ENCODE measurements at places on chromosomes 5 and 9.

DNA sequence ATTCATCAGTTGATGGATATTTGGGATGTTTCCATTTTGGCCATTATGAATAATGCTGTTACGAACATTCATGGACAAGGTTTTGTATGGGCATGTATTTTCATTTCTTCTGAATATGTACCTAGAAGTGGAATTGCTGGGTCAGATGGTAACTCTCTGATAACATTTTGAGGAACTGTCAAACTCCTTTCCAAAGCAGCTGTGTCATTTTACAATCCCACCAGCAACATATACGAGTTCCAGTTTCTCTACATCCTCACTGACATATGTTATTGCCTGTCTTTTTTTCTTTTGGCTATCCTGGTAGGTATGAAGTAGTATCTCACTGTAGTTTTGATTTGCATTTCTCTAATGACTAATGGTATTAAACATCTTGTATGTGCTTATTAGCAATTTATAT lies 86.7 kb downstream of the PRKACG start:
- H3K27me3 ChIP-seq = peaks cover 40% of the 10 kb centered on the region
- H3K4me1 ChIP-seq = peaks cover 7% of the 10 kb centered on the region
- H3K4me3 ChIP-seq = no peak overlapping the region
- H3K36me3 ChIP-seq = peaks cover 10% of the 10 kb centered on the region
- no peak overlapping the region for H3K27ac ChIP-seq

DNA sequence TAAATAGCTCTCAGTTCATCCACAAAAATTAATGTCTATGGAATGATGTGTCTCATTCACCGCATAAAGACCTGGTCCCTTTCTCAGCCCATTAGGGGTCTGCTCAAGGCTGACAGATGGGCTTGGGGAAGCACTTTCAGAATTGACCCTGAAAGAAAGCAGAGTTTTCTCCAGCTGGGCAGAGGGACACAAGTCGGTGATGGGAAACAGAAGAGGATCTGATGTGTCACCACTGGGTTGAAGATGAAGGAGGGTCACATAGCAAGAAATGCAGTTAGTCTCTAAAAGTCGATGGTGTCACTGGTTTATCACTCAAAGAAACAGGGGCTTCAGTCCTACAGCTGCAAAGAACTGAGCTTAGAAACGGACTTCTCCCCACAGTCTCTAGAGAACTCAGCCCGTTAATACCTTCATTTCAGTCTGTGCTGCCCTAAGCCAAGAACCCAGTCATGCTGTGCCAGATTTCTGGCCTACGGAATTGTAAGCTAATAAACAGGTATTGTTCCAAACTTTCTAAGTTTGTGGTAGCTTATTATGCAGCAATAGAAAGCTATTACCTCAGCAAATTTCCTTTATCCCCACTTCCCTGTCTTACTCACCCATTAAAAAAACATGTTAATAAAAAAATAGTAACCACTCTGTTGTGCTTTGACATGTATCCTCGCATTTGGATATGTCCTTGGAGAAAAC lies 64.6 kb downstream of the ADAMTS12 start:
- H3K27ac ChIP-seq = no peak overlapping the region
- no peak overlapping the region for H3K4me3 ChIP-seq
- DNase-seq = no peak
- H3K4me1 ChIP-seq = no peaks in the 10 kb centered on the region

- H3K27ac ChIP-seq = no peak overlapping the region
- DNase-seq = no peak
- H3K27me3 ChIP-seq = no peaks in the 10 kb centered on the region
- H3K36me3 ChIP-seq = peaks cover 20% of the 10 kb centered on the region
- H3K4me1 ChIP-seq = peaks cover 9% of the 10 kb centered on the region
Observed at GRCh38 chr9:123431581-123431980, 75.6 kb downstream of the CRB2 start.

DNA sequence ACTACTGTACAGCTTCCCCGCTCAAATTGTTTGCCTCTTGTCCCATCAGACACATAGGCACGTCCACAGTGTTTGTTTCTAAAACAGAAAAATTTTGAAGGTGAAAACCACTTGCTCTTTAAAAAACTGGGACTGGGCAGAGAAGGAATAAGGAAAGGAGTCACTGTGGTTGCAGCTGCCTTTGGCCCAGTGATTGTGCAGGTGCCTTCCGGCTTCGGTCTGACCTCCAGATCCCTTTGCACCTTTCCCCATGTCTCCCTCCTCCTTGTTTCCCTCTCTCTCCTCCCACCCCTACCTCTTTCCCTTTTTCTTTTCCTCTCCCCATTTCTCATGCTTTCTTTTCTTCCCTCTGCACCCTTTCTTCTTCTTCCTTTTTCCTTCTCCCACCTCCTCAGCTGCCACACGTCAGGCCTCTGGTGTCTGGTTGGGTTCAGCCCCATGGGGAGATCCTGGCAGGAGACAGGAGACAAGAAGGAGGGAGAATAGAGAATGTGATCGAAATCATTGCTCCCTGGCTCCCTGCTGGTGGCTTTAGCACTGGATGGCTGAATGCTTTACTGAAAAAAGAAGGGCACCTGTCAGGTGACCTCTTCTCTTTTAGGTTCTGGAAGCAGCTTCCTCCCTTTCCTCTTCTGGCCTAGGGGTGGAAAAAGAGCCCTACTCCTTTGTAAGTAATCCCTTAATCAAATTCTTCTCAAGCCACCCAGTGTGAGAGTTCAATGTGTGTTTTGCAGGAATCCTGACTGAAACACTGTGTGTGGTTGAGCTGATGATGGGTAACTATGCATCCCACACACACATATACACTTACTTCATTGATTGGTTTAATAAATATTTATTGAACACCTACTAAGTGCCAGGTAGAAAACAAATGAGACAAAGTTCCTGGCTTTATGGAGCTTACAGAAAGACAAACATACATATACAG lies 267.3 kb downstream of the MAST4 start:
- peaks cover 22% of the 10 kb centered on the region for H3K27me3 ChIP-seq
- no peak overlapping the region for H3K27ac ChIP-seq
- peaks cover 12% of the 10 kb centered on the region for H3K4me1 ChIP-seq
- peaks cover 6% of the 10 kb centered on the region for H3K36me3 ChIP-seq
- H3K4me3 ChIP-seq = no peak overlapping the region
- DNase-seq = no peak

DNA sequence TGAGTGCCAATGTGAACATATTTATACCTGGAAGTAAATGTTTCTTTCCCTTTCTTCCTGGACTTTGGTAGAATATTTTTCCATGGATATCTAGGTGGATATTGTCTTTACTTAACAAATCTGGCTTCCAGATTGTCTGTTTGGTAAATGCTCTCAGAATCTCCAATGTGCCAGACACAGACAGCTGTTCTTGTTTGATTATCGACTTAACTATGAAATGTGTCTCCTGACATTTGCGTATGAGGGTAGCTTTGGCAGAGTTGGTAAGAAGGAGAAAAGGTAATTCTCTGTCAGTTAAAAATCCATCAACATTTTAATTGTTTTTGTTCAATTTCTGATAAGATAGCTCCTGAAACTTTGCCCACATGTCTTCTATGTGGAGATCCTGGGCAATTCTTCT lies 196.4 kb upstream of the NUDT12 start:
- no peaks in the 10 kb centered on the region for H3K4me1 ChIP-seq
- H3K27ac ChIP-seq = no peak overlapping the region
- H3K36me3 ChIP-seq = no peaks in the 10 kb centered on the region
- no peaks in the 10 kb centered on the region for H3K27me3 ChIP-seq
- no peak for DNase-seq

GRCh38 chr5:36723912-36724311 lies 117.5 kb downstream of the SLC1A3 start:
- H3K36me3 ChIP-seq = no peaks in the 10 kb centered on the region
- H3K4me3 ChIP-seq = no peak overlapping the region
- H3K27ac ChIP-seq = no peak overlapping the region
- H3K27me3 ChIP-seq = peaks cover 18% of the 10 kb centered on the region

- no peak for DNase-seq
- H3K4me1 ChIP-seq = no peaks in the 10 kb centered on the region
- H3K27me3 ChIP-seq = no peaks in the 10 kb centered on the region
Observed at GRCh38 chr5:43363445-43364152, 48.6 kb downstream of the CCL28 start.

DNA sequence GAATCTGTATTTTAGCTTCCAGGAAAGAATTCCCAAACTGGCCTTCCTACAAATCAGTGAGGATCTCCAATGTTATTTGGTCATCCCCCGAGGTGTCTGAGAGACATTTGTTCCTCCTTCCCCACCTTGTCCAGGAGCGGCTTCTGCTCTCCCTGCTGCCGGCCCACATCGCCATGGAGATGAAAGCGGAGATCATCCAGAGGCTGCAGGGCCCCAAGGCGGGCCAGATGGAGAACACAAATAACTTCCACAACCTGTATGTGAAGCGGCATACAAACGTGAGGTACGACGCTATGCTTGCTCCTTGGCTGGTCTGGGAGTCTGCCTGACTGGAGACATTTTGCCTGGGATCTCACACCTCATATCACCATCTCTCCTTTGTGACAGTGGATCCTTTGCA lies 160.4 kb downstream of the CFAP90 start:
- DNase-seq = no peak
- H3K27me3 ChIP-seq = peaks cover 27% of the 10 kb centered on the region
- H3K27ac ChIP-seq = no peak overlapping the region
- no peaks in the 10 kb centered on the region for H3K4me1 ChIP-seq

DNA sequence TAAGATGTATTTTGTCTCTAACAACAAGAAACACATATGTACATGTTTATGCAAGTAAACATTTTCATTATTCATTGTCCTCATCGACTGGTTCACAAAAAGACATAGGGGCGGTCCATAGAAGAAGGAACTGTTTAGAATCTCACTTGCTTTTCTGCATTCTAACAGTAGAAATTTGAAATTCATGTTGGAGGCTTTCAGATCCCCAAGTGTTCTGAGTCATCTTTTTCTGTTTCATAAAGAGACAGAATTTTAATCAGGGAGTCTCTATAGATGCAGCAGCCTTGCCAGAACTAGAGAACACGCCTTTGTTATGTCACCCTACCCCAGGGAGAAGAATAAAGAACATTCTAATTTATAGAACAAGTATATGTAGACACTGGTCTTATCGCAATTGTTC lies 324.3 kb downstream of the GABRG2 start:
- H3K36me3 ChIP-seq = no peaks in the 10 kb centered on the region
- H3K4me1 ChIP-seq = no peaks in the 10 kb centered on the region
- no peak overlapping the region for H3K4me3 ChIP-seq

Measured in T-helper 17 cell (primary cell).